Fibroblast of skin of back (primary cell): ENCODE measurements at places on chromosomes 12 and 14.

- DNase-seq, result no peak
Measured at GRCh38 chr12:132543298-132544079, 53.5 kb downstream of the FBRSL1 start.

GRCh38 chr14:80208461-80208860 is 2.8 kb downstream of the DIO2 start:
- no peak for DNase-seq

GRCh38 chr12:20798554-20798953 is 12.0 kb upstream of the SLCO1B3 start:
- peak; percentile 44 for DNase-seq

GRCh38 chr12:11846488-11846887 is 197.0 kb downstream of the ETV6 start:
- DNase-seq, result no peak

DNA sequence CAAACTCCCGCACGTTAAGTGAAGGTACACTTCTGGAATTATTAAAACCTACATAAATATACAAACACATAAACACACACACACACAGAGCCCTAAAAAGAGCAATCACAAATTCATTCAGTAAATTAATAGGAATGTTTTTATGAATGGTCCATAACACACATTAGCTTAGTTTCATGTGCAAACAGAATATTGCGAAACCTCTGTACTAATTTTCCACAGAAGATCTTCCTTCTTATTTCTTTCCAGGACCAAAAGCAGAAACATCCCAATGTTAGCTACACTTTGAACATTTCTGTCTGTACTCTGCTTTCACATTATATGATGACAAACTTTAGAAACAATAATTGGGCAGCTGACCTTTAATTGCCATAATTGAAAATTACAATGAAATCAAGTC is 101.6 kb downstream of the SOX5 start:
- DNase-seq, result no peak

DNA sequence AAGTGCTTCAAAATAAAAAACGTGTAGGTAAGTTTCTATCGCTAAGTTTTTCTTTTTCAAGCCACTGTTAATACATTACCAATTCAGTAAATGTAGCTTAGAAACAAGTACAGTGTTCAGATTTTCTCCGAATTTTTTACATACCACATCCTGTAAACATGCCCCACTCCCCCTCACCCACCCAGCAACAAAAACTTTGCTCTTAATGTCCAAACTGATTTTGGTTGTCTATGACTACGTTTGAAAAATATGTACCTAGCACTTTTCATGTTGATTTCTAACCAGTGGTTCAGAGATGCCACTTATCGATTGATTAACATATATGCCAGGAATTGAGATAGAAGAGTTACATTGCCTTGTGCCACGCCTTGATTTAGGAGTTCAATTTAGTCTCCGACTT is 663 bp upstream of the LIN7A start:
- DNase-seq, result no peak

GRCh38 chr14:24706351-24706750 is 72.4 kb upstream of the GZMB start:
- DNase-seq, result no peak

DNA sequence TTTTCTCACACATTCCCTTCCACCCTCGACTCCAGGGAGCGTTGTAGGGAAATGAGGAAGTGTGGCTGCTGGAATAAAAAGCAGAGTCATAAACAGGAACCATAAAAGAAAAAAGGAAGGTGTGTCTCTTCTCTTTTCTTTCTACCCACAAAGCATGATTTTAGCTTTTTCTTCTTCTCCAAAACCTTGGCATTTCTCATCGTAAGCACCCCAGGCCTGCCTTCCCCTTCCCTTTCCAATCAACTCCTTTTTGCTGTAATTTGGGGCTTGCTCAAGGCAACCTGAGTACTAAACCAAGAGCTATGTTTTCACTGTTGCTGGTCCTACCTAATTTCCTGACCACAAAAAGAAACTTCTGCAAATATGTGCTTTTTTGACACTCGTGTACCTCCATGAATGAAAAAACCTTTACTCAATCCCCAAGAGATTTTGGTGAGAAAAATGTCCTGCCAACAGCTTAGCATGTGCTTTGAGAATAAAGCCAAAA is 9.2 kb downstream of the PLBD1 start:
- DNase-seq, result no peak

GRCh38 chr12:84891106-84891838 is 21.3 kb downstream of the SLC6A15 start:
- DNase-seq, result peak; percentile 2
